ENCODE measurements at places on chromosomes 3 and 15.

- DNase-seq: no peak
These were observed 6.6 kb downstream of the FAM98B start for GRCh38 chr15:38460543-38460942.

GRCh38 chr15:100537331-100537730 lies 8.6 kb upstream of the CERS3 start:
- DNase-seq: no peak

DNA sequence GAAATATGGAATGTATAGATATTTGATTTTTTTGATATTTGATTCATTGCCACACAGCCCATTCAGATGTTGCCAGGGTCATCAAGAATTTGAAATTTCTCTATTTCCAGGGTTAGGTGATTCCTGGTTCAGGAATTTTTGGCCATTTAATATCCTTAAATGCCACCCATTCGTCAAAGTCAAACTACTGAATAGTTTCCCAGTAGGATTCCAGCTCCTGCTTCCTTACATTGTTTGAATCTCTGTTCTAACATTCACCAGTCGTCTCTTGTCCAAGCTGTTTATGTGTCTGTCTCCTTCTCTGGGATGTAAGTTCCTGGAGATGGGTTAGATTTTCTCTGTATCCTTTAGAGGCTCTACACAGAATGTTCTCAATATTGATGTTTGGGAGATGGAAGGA lies 124.9 kb upstream of the TLE3 start:
- DNase-seq: no peak

- DNase-seq: no peak
These were observed 372.1 kb downstream of the LPP start for GRCh38 chr3:188526057-188526456.

DNA sequence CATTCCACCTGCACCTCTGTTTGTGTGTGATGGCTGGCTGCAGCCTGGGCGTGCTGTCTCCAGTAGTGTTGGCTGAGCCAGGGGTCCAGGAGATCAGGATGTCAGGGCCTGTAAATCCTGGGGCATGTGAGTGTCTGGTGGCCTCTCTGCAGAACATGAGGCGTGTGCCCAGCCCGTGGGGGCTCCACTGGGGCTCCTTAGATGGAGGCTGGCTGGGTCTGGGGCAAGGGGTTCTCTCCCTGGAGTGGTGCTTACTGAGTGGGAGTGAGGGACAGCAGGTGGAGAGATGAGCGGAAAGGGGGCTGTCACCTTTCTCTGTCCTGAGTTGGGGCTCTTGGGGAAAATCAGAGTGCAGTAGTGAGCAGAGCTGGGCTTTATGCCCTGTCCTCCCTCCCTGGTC lies 152.2 kb downstream of the CHDH start:
- DNase-seq: no peak

DNA sequence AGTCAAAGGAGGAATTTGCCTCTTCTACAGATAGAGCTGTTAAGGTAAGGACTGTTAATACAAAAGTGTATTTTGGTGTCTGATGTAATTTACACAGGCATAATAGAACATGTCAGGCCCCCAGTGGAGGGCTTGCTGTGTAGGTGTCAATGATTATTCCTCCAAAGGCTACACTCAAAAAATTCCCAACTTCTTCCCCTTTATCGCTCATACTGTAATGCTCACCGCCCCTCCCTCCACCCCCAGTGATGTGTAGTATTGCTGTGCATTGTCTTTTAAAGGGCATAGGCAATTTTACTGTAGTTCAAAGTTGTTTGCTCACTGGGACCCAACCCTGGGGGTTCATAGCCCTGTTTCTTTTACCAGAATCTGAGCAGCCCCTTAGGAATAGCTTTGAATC lies 32.2 kb downstream of the NSUN3 start:
- no peak for DNase-seq

Data from umbilical cord (tissue), 2 donors.